ENCODE measurements at places on chromosomes 13 and 19.
A peak's percentile ranks its signal among the peaks of the same experiment; 100 is the strongest.

- no peak for DNase-seq
Measured at GRCh38 chr19:49481020-49481683, 6.3 kb upstream of the RPL13A start.

DNA sequence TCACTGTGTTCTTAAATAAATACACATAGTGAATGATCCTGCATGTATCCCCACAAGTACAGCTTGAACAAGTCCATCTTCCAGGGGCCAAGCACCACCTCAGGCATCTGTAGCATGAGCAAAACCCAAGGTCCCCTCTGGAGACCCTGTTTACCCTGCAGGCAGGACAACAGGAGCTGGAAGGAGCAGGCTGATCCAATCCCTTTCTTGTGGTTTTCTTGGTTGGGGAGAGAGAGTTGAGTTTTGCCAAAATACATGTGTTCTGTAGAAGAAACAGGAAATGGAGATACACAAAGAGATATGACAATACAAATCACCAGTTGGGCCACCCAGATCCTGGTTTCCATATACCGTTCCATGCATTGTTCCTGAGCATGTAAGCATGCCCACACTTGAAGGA is 92.8 kb downstream of the SHISA2 start:
- DNase-seq = no peak

DNA sequence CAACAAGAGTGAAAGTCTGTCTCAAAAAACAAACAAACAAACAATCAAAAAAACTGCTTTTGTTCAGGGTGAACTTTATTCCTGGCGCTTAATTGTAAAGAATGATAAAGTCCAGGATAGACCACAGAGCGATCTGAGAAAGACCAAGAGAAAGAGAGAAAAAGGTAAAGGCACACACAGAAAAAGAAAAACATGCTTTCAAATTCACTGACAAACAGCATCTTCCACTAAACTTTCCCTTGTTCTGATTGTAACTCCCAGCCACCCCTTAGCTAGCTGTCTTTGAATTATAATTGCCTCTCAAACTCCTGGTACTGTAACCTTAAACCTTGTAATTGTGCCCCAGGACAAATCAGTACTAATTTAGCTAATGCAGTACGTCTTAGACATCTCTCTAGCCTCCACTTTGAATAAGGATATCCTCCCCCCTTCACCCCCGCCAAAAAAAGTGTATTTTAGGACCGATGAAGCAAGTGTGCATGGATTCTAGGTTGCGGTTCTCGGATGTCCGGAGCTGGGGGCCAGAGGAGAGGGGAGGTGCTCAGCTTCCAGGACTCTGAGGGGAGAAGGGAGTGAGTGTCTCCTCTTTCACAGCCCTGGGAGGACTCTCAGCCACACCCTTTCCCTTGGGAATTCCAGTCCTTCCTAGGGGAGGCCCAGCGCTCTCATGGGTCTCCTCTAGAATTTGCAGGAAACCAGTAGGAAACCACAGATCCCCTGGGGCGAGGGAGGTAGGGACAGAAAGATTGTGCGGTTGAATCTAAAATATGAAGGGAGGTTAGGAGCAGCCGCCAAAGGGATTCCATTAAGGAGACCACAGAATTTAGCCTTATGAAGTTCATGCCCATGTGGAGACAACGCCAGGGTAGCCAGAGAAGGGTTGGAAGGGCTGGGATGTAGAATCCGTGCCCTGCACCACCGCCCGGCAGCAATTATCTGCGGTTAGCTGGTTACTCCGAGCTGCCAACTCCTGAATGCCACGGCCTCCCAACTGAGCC is 19.7 kb downstream of the ZNF536 start:
- DNase-seq = no peak

- peak; percentile 83 for DNase-seq
Measured at GRCh38 chr19:41310033-41310831, at the start of gene CCDC97. TSS of gene CCDC97 (plus strand) at chr19:41310172. CDS start at chr19:41310311, 139 bp downstream.

GRCh38 chr13:111920306-111920931 is 146.5 kb upstream of the SOX1 start:
- no peak for DNase-seq

DNA sequence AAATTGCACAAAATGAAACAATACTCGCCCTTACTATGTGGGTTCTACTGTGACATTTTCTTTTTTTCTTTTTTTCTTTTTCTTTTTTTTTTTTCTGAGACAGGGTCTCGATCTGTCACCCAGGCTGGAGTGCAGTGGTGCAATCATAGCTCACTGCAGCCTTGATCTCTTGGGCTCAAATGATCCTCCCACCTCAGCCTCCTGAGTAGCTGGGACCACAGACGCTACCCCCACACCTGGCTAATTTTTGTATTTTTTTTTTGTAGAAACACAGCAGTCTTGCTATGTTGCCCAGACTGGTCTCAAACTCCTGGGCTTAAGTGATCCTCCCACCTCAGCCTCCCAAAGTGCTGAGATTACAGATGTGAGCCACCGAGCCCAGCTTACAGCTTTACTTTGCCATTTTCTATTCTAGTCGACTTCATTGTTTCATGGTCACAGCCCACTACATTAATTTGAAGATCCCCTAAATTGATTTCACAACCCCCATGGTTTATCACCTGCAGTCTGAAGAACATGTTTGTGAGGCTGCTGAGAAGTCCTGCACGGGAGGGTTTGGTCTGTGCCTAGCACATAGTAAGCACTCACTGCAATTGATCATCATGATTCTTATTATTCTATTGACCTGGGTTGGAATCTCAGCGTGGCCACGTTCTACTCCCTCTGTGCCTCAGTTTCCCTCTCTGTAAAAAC is 3.8 kb downstream of the BCL3 start:
- no peak for DNase-seq

DNA sequence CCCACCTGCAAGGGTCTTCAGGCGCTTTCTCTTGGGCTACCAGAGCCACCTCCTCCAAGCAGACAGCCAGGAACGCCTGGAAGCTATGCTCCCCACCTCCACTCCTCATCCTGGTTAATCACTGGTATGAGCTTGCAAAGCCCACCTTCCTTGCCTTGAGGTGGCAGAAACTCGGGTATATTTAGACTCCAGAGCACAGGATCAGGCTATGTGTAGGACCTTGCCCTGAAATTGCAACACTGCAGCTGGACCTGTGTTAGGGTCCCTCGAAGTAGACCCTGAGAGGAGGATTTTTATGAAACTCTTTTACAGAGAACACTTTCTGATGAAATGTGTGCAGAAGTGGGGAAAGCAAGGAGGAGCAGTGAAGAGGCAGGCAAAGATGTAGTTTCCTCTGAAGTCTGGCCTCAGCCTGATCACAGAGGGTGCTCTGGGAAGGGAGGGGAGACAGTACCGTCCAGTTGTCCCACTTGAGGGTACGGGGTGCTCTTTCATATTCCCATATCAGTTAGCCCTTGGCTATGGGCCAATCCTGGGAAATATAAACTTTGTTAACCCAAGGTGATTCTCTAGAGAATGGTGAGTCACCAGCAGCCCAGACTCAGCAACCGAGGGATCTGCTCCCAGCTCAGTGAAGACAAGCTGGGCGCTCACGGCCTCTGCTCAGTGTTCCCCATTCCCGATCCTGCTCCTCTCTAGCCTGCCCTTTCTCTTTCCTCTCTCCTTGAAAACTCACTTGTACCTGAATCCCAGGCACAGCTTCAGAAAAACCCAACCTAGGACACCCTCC is 157.9 kb downstream of the UQCRFS1 start:
- no peak for DNase-seq
